ENCODE measurements at places on chromosomes 13 and 19. TPM values are rescaled to one million over a fixed set of nuclear protein-coding genes. Genes with fewer than 3 reads are reported as not detected.

Gene SIGLEC11
- polyA plus RNA-seq, result not detected

Gene APC2
- polyA plus RNA-seq, result not detected

Gene VASP
- 49.1 TPM for polyA plus RNA-seq

Gene SBSN
- not detected for polyA plus RNA-seq

Gene POU2F2
- polyA plus RNA-seq, result 3.1 TPM

Gene PNMA8C
- not detected for polyA plus RNA-seq

Gene SIGLEC5
- not detected for polyA plus RNA-seq

Gene ICAM4
- polyA plus RNA-seq, result not detected

Gene PCDH9
- 0.10 TPM for polyA plus RNA-seq

Gene C1QTNF9
- not detected for polyA plus RNA-seq

Gene NLRP5
- polyA plus RNA-seq, result not detected

Gene PLA2G4C
- polyA plus RNA-seq, result 0.44 TPM

Gene CYP4F22
- polyA plus RNA-seq, result 1.7 TPM

Gene RNF225
- polyA plus RNA-seq, result not detected

Gene STOML3
- polyA plus RNA-seq, result not detected

Gene CYP4F8
- polyA plus RNA-seq, result not detected

Gene MYBPC2
- 0.10 TPM for polyA plus RNA-seq

Gene TNNI3
- polyA plus RNA-seq, result not detected

Gene PRODH2
- polyA plus RNA-seq, result not detected

Gene ZNF880
- polyA plus RNA-seq, result 29.2 TPM

Gene KLK12
- polyA plus RNA-seq, result not detected
